ENCODE measurements at places on chromosomes 2 and 18.

DNA sequence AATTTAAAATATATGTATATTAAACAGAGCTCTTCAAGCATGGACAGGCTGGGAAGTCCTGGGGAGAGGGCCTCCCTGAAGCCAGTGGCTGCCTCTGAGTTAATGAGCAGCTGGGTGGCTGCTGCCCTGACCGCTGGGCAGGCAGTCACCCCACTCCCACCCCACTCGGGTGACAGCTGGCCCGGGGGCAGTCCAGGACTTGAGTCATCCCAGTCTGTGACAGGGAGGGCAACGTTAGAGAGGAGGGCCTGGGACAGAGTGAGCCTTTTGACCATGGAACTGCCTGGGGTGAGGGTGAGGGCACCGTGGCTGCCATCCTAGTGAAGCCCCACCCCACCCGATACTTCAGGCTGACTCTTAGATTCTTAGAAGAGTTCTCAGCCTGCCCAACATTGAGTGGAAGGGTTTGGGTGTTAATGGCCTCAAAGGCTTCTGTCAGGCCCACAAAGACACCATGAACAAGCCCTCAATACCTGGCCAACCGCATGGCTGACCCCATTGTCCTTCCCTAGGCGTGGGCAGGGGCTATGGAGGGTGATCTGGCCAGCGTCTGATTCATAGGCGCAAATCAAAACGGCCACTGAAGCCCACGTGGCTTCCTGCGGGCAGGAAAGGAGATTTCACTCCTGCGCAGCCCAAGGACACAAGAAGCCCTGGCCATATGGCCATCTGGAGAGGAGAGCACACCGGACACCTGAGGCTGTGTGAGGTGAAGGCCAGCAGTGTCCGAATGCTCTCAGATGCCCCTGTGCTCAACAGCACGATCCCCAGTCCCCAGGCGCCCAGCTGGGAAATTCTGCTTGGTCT is 47.5 kb downstream of the MRPS5 start:
- DNase-seq = no peak

DNA sequence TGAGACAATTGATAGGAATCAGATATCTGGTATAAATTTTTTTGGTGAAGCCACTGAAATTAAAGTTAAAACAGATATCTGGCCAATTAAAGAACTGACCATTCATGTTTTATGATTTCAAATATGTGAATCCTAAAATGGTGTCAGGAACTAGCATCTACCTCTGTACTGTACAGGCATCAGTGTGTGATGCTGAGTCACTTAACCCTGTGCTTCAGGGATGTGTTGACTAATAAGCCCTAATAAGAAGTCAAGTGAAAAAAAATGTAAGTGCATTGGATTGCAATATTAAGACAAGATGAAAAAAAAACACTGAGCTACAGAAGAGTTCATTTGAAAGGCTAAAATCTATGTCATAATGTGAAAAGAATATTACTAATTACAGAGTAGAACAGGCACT is 9.1 kb upstream of the UNC80 start:
- no peak for DNase-seq

GRCh38 chr2:230714136-230714480 is 1.5 kb downstream of the CAB39 start:
- peak; percentile 19 for DNase-seq

GRCh38 chr2:104118889-104119288 is 735.0 kb upstream of the POU3F3 start:
- no peak for DNase-seq

GRCh38 chr2:172090044-172090961 is 5.0 kb downstream of the DLX1 start:
- no peak for DNase-seq

GRCh38 chr2:239706367-239706766 is 305.5 kb upstream of the HDAC4 start:
- no peak for DNase-seq

GRCh38 chr18:2683055-2683454 is 27.5 kb downstream of the SMCHD1 start:
- DNase-seq = peak; percentile 22

- DNase-seq = no peak
Observed at GRCh38 chr2:144334551-144334950, 185.4 kb downstream of the ZEB2 start.
